NCI-H2227 treated with DMSO at 0.1 percent for 48 hours (cell line): ENCODE measurements at places on chromosomes 6 and 20.

- peak; percentile 90 for DNase-seq
Measured at GRCh38 chr20:61659994-61660346, 405.7 kb downstream of the TAF4 start.

GRCh38 chr20:61772828-61773631 is 292.7 kb downstream of the TAF4 start:
- no peak for DNase-seq

DNA sequence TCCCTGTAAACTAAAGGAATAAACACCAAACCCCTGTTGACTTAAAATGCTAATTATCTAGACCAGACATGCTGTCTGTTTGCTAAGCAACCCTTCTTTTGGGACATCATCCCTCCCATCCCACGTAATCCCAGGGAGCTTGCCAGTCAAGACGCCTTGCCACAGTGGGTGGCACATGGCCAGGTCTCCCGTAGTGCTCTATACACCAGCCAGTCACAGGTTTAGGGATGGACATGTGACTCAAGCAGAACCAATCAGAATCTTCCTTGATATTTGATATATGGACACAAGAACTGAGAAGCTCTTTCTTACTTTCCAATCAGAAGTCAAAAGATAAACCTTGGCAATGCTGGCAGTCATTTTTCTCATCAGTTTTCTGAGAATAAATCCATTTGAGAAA is 60.0 kb downstream of the CNKSR3 start:
- DNase-seq, result no peak

DNA sequence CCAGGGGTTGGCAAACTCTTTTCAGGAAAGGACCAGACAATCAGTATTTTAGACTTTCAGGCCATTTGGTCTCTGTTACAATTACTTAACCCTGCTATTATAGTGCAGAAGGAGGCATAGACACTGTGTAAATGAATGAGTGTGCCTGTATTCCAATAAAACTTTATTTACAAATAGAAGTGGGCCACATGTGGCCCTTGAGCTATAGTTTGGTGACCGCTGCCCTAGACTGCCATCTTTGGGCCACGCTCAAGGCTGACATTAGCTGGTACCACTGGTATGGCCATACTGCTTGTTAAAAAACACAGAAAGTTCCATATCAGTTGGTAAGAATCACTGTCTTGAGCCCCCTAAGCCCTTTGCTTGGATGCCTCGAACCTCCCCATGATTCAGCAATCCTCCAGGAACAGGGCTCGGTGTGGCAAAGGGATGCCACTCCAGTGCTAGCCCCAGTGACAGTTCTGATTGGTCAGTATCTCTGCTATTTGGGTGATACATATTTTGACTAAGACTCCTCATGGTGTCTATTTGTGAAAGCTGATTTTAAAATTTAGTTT is 23.3 kb upstream of the SNRNP48 start:
- no peak for DNase-seq

GRCh38 chr6:148608199-148608951 is 138.5 kb upstream of the UST start:
- DNase-seq, result no peak

DNA sequence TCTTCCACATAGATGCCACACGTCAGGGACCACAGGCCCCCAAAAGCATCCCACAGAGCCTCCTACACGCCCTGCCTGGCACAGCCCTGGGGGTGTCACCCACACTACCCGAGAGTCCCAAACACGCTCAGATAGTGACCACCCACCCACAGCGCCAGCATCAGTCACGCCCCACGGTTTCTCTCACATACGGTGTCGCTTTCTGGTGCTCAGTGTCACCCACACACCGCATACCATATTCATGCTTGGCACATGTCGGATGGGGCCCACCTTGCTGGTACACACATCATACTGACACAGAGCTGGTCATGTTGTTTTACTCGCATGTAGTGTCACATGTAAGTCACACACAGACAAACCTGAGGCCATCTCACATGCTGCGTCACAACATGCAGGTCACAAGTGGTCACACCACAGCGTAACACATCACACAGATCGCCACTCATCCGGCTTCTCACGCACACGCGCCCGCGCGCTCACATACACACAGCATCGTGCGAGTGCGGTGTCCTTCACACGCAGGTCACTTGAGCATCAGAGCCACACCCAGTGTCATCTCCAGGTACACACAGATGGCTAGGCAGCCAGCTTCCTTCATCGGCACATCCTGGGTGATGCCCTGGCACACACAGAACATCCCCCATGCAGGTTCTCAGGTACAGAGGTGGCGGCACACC is 3.4 kb downstream of the TEAD3 start:
- DNase-seq, result no peak

DNA sequence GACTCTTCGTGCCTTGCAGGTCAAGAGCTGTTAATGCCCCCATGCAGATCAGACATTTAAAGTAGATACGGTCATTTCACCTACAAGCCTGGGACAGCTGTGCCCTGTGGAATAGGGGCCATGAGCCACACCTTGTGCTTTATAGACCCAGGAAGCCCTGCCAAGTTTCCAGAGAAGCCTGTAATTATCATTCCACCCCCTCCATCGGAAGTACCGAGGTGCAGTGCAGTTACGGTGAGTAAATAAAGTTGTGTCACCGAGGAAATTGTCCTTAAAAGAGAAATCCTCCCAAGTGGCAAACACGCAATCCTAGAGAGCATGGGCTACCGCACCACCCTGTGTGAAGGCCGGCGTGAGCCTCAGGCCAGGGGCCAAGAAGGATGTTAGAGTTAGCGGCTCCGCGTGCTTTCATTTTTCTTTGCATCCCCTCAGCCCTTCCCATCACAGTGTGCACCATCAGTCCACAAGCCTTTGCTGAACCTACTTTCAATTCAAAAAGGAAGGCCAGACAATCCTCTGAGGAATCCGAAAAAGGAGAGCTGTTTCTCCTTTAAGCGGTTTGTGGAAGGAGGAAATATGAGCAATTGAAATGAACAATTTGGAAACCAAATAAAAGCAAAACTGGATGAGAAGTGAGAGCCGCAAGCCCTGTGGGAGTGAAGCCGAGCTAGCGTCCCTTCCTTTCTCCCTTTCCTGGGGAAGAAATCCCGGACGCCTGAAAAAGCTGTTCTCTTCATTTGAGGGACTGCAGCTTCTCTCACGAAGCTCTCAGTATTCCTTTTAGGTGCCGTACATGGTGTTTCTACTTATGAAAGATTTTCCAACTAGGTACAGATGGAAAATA is 183.3 kb upstream of the PDE10A start:
- no peak for DNase-seq

DNA sequence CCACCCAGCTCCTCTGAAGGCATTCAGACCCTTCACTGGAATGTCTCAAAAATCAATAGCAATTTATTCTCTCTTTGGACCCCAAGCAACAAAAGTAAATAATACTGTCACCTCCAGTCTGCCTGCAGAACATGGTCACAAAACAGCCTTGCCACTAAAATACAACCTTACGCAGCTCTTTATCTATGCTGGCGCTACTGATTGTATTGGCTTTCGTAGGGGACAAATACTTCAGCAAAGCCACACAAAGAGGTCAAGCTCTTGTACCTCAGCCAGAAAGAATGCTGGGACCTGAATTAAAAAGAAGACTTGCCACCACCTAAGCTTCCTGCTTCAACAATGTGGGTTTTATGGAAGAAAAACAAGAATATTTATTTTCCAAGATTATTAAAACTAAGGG is 57.2 kb downstream of the PRKN start:
- no peak for DNase-seq

DNA sequence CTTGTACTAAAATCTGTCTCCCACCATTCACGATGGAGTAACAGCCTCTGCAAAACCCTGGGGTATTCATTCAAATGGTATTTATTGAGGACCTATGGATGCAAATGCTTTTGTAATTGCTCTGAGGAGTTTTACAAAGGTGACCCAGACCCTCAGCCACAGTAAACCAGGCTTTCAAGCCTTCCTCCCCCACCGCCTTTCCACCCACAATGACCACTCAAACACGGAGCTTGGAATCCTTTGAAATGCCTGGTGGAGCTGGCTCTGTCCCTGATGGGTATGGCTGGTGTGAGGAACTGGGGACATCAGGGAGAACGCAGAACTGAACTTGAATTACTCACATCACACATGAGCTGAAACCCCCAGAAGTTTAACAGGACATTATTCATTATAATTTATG is 246.4 kb downstream of the CDH26 start:
- DNase-seq, result no peak

GRCh38 chr6:29790626-29791025 is 37.0 kb upstream of the HLA-G start:
- DNase-seq, result no peak

GRCh38 chr6:169495601-169496000 is 206.2 kb downstream of the WDR27 start:
- DNase-seq, result no peak

GRCh38 chr6:98957450-98957849 is 9.7 kb upstream of the FBXL4 start:
- no peak for DNase-seq

DNA sequence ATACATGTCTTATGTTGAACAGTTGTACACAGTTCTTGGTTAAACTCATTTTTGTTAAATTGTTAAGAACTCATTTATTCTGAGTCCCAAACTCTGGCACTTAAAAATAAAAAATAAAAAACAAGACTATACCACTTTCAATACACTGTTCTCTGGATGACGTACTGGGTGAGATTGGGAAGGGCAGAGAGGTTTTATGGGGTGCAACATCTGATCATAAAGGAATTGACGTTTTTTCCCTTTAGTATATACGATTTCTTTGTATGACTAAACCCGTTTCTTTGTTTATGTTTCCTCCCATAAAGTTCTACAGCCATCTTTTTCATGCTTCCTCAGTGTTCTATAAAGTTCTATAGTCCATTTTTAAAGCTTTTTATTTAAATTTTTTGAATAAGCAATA is 69.1 kb downstream of the TRMT11 start:
- DNase-seq, result no peak
